ENCODE measurements at places on chromosomes 13 and 19.

- peak; percentile 94 for DNase-seq
Measured at GRCh38 chr19:14450168-14450874, 17.2 kb downstream of the PKN1 start.

GRCh38 chr19:29385191-29385795 is 140.5 kb upstream of the VSTM2B start:
- no peak for DNase-seq

GRCh38 chr19:2168619-2169424 is 5.1 kb downstream of the DOT1L start:
- DNase-seq: no peak

DNA sequence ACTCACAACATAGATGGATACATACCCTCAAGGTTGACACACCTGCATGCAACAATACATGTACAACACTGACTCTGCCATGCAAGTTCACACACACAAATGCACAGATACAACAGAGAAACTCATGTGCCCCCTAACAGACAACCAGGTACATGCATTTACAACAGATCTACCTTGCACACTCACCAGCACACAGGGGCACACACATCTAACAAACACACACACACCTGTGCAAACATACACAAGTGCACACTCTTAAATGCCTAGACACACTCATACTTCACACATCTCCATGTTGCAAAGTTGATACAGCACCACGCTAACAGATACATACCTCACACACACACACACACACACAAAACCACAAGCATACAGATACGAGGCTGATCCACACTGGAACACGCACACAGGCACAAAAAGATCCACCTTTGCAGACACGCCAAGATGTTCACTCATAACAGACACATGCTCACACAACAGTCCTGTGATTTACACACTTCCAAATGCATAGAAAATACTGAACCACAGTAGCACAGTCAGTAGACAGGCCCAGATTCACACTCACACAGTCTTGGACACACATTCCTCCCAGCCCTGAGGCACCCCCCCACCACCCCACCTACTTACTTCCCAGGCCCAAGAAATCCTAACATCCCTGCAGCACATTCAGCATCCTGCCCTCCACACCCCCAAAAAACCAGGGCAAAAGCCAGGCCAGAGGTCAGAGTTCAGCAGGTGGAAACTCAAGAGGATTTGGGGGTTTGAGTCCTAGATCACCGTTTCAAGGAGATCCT is 1.4 kb downstream of the LRFN1 start:
- no peak for DNase-seq

- no peak for DNase-seq
Measured at GRCh38 chr13:72431981-72432682, 295.3 kb downstream of the MZT1 start.

- DNase-seq: peak; percentile 81
Measured at GRCh38 chr19:4123615-4124568, at the start of gene MAP2K2. MAP2K2 (minus strand) TSS chr19:4124122; CDS start chr19:4123875, 247 bp downstream.

All from CMK (cell line).